ENCODE measurements at places on chromosomes 7 and 10. TPM values are rescaled to one million over a fixed set of nuclear protein-coding genes. Genes with fewer than 3 reads are reported as not detected.

DNA sequence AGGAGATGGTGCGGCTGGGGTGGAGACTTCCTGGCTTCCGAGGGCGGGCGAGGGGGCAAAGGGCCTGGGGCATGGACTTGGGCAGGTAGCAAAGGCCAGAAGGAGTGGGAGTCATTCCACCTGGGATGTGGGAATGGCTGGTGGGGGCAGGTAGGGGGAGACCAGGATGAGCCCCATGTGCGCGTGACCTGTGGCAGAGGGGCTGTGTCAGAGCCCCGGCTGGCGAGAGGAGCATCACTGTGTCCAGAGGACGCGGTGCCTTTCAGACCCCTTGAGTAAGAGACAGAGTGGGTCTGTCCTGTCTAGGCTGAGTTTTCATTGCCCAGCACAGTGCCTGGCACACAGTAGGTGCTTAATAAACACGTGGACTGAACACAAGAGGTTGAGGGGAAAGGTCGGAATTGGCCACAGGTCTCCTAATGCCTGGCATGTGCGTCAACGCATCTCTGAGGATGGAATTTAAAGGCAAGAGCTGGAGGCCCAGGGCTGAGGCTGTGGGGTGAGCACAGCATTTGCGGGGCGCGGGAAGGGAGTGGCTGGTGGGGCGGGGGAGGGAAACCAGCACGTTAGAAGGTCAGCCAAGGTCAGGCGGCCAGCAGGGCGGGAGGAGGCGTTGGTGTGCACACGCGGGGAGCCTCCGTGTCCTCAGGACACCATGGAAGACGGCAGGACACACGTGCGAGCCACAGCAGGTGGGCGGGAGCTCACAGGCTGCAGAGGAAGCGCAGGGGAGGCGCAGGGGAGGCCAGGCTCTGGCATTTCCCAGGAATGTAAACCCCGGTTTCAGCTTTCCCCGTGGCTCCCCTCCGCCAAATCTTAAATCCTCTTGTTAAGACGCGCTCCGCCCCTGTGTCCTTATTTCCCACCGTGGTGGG, 51.8 kb downstream of the CUX1 start:
- DNase-seq: no peak

TECPR1 gene
- total RNA-seq: 45.4 TPM

DNA sequence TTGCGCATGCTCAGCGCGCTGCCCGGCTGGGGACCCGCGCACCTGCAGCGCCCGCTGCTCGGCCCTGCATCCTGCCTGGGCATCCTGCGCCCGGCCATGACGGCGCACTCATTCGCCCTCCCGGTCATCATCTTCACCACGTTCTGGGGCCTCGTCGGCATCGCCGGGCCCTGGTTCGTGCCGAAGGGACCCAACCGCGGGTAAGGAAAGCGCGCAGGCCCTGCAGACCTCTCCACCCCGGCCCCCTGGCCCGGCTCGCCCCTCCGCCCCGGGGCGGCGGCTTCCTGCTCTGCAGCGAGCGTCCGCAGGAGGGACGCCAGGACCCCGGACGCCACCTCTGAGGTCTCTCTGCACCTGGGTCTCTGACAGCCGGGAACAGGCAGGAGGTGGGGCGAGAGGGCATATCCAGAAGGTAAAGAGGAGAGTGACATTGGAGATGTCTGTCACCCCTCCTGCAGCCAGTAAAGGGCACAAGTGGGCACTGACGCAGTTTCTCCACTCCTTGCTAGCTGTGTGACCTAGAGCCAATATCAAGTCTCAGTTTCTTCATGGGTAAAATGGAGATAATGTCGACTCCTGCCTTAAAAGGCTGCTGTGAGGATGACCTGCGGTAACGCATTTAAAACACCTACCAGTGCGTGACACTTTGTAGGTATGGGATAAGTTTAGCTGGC, 338 bp downstream of the ATP6V0E2 start:
- DNase-seq: no peak

DNA sequence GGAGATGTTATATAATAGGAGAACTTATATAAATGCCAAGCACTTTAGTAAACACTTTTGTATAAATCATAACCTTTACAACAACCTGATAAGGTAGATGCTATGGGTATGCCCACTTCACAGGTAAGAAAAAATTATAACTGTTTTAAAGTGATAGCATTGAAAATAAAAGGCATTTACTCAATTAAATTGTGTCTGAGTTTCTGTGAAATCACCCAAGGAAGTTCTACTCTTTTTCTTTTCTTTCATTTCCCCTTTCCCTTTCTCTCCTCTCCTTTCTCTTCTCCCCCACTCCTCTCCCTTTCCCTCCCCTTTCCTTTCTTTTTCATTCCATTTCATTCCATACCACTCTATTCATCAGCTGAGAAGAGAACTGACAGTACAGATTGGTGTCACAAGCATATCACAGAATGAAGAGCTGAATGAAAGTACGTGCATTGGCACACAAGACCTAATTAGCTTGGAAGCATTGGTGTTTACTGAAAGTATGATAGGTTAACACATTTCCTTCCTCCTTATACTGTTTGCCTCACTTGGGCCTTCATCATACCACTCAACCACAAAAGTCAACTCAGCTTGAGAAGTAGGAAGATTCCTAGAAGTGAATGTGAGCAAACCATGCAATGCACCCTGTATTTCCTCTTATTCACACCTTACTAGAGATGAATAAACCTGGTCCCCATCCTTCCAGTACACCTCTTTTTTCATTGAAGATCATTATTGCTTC, 117.9 kb upstream of the AGR3 start:
- peak; percentile 15 for DNase-seq

DNA sequence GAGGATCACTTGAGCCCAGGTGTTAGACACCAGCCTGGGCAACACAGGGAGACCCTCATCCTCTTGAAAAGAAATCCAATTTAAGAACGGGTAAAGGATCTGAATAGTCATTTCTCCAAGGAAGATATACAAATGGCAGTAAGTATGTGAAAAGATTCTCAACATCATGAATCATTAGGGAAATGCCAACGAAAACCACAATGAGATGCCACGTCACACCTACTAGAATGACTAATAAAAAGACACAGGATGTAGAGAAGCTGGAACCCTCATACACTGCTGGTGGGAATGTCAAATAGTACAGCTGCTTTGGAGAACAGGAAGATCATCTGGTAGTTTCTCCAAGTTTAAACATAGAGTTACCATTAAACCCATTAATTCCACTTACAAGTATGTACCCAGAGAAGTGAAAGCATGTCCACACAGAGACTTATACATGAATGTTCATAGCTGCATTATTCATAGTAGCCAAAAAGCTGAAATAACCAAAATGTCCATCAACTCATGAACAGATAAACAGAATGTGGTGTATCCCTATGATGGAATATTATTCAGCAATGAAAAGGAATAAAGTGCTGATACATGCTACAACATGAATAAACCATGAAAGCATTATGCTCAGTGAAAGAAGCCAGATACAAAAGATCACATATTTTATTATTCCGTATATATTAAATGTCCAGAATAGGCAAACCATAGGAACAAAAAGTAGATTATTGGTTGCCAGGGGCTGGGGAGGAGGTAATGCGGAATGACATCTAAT, 13.1 kb upstream of the ZMIZ2 start:
- DNase-seq: no peak

GRCh38 chr10:17698696-17699095, 53.3 kb upstream of the TMEM236 start:
- DNase-seq: no peak

- no peak for DNase-seq
Observed at GRCh38 chr10:57972783-57973182, 294.9 kb downstream of the IPMK start.

DNA sequence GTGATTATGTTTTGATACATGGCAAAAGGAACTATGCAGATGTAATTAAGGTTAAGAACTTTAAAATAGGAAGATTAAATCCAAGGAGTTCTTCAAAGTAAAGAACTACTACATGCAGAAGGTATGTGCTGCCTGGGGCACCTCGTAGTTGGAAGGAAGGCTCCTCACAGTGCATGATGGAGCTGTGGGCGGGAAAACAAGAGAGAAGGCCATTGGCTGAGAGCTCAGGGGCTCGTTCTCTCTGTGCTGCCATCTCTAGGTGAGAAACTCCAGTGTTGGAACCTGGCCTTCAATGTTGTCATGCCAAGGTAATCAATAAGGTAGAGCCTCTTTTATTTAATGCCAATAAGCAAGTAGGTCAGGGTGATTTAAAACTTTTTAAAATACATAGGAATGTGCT, 391.4 kb upstream of the ETV1 start:
- no peak for DNase-seq

NEURL1 gene
- total RNA-seq: 2.2 TPM

DNA sequence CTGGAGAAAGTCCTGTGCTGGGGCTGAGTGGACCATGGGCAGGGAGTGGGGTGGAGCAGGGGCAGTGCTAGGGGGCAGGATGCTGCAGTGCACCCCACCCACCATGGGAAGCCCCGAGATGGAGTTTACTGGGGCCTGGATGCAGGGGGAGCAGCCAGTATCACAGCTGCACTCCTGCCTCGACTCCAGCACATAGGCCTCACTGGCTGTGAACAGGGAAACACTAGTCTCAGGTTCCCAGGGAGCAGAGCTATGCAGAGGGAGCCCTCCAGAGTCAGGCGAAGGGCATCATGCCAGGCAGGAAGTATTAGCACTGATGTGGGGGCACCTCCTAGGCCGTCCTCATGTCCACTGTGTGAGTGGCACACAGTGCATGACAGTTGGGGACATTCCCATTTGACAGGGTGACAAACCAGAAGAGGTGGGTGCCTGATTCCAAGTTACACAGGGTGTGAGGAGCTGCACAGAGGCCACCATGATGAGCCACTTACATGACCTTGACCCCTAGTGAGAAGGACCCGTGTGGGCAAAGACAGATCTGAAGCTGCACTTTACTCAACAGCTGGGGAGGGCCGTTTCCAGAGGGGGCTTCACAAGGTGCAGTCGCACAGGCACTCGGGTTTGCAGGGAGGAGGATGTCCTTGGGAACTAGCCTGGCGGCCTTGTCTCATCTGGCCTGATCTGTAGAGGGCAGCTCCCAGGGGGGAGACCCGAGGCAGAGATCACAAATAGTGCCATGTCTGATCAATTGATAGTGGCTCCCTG, 69.9 kb upstream of the LRRC4 start:
- DNase-seq: no peak

DNA sequence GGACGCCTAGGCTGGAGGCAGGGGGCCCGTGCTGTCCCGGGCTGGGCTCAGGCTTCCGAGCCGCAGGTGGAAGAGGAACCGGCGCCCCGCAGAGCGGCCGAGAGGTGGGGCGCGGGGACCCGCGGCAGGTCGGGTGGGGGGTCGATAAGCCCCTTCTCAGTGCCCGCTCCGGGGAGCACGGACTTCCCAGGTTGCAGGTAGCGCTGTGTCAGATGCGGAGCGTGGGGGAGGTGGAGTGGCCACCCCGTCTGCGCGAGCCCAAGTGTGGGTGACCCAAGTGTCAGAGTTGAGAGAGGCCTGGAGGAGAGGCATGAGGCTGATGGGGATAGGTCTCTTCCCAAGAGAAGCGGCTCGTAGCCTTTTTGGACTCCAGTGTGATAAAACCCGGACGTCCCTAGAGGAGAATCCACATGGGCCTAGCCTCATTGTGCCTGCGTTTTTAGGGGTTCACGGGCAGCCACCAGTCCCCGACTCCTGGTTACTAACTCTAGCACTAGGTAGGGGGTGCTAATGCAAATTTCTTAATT, 580 bp downstream of the EEPD1 start:
- DNase-seq: no peak

PTPRZ1 gene
- not detected for total RNA-seq

BRAT1 gene
- total RNA-seq: 41.9 TPM

DNA sequence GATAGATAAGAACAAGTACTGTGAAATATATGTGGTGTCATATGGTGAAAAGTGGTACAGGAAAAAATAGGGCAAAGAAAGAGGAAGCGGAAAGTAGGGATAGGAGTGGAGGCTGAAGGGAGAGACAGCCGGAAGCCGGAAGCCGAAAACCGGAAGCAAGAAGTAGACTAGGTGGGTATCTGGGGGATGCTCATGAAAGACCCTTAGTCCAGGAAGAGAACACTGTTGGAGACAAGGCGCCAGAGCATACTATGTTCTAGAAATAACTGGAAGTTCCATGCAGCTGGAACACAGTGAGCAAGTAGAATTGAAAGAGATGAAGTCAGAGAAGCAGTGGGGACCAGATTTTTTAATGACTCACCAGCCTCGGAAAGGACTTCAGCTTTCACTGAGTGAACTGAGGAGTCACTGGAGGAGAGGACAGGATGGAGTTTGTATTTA, 22.5 kb downstream of the ST8SIA6 start:
- no peak for DNase-seq

DNA sequence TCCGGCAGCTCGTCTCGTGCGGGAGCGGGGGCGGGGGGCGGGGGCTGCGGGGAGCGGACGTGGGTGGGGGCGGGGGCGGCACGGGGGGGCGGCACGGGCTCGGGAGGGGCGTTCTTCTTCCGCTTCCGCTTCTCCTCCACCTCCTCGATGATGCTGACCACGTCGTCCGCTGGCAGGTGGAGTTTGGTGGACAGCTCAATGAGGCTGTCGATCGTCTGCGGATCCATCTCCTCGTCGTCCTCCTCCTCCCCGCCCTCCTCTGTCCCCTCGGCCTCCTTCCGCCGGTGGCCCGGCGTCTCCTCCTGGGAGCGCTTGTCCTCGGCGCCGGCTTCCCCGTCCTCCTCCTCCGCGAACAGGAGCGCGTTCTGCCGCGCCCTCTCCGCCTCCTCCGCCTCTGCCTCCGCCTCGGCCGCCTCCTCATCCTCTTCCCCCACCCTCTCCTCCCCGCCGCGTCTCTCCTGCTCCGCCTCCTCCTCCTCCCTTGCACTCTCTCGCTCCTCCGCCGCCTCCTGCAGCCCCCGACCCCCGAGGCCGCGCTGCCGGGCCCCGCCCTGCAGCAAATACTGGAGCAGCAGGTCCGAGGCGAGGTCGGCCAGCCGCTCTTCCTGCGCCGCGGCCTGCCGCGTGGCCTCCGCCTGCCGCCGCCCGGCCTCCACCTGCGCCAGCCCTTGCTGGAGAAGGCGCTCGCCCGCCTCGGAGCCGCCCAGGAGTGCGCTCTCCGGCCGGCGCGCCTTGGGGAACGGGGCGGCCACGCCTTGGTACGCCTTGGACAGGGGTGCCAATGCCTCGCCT, 1.9 kb downstream of the VGF start:
- DNase-seq: peak; percentile 51

GRCh38 chr7:121166916-121167315, 161.9 kb upstream of the WNT16 start:
- DNase-seq: no peak

DNA sequence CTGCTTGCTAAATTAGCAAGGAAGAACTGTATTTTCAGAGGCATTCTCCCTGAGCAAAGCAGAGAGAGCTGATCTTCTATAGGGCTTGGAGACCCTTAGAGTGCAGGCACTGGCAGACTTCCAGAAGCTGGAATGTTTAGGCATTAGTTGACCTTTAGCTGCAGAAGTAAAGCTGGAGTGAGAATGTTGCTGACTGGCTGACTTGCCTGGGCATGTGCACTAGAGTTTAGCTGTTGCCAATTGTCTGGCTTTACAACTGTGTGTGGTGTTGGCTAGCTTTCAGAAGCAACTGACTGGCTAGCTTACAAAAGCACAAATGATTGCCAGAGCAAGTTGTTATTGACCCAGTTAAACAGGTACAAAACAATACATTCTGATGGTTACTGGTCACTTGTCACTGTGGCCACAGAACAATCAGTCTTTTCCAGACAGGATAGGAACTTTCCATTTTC, 25.1 kb downstream of the FAM13C start:
- no peak for DNase-seq
